ENCODE measurements at places on chromosomes 5 and 9.

- no peak for DNase-seq
Observed at GRCh38 chr5:173717959-173718358, 101.5 kb upstream of the BOD1 start.

GRCh38 chr5:108101130-108101529 lies 280.8 kb downstream of the FBXL17 start:
- DNase-seq: peak; percentile 27

DNA sequence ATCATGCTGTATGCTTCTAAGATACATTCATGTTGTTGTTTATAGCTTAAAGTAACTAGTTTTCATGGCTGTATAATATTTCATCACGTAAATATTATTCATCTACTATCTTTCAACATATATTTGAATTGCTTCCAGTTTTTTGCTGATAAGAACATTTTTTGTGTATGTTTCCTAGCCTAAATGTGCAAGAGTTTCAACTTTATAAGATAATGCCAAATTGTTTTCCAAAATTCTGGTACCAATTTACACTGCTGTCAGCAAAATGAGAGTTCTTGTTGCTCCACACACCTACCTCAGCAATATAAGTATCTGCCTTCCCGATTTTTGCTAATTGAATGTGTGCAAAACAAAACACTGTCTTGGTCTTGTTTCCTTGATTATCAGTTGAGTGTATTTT lies 178.3 kb downstream of the CRB2 start:
- no peak for DNase-seq

DNA sequence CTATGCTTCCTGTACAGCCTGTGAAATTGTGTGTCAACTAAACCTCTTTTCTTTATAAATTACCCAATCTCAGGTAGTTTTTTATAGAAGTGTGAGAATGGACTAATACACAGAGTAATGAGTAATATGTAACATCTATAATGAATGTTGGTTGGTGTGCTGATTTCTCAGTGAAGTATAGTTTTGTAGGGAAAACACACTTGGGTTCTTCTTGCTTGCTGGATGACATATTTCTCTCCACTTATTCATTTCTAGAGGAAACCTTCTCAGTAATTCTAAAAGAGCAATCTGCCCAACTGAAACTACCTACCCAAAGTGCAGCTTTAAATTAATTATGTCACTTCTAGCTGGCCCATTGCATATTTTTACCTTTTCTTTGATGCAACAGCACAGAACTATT lies 81.1 kb upstream of the RORB start:
- DNase-seq: no peak

- no peak for DNase-seq
Observed at GRCh38 chr5:6676702-6677101, 36.5 kb upstream of the TENT4A start.

DNA sequence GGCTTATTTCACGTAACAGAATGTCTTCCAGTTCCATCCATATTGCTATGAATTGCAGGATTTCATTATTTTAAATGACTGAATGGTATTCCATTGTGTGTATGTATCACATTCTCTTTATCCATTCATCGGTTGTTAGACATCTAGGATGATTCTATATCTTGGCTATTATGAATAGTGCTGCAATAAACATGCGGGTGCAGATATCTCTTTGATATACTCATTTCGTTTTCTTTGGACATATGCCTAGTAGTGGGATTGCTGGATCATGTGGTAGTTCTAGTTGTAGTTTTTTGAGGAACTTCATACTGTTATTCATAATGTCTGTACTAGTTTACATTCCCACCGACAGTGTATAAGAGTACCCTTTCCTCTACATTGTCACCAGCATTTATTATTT lies 460.5 kb downstream of the MAN2A1 start:
- no peak for DNase-seq

- DNase-seq: no peak
Observed at GRCh38 chr5:148666353-148666752, 12.0 kb upstream of the HTR4 start.

- no peak for DNase-seq
Observed at GRCh38 chr9:106321394-106322180, 541.4 kb upstream of the ZNF462 start.

DNA sequence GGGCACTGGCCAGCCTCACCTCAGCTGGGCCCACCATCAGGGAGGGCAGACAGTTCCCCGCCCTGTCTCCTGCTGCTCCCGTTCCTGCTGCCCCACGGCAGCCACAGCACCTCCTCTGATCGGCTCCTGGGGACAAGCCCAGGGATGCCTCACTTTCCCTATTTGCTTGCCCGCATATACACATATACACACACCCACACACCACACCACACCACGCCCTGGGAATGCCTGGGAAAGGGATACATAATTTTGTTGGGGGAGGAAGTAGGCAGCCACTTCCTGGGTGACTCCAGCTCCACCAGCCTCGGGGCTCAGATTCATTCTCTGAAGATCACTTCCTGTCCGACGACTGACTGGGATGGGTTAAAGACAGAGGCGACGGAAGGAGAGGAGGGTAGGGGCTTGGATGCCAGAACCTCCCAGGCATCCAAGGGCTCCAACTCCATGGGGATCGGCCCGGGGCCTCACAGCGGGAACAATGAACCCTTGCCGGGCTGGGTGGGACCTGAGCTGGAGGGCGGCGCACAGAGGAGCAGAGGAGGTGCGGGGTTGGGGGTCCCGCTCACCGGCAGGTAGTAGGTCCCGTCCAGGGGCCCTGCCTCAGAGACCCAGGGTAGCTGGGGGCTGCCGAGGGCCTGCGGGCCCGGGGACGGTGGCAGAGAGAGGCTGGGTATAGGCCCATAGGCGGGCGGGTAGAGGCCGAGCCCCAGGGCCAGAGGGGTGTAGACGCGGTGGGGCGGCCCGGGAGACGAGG lies 2.0 kb upstream of the MZB1 start:
- DNase-seq: no peak

GRCh38 chr9:77449240-77450084 lies 198.7 kb downstream of the GNA14 start:
- DNase-seq: peak; percentile 19

DNA sequence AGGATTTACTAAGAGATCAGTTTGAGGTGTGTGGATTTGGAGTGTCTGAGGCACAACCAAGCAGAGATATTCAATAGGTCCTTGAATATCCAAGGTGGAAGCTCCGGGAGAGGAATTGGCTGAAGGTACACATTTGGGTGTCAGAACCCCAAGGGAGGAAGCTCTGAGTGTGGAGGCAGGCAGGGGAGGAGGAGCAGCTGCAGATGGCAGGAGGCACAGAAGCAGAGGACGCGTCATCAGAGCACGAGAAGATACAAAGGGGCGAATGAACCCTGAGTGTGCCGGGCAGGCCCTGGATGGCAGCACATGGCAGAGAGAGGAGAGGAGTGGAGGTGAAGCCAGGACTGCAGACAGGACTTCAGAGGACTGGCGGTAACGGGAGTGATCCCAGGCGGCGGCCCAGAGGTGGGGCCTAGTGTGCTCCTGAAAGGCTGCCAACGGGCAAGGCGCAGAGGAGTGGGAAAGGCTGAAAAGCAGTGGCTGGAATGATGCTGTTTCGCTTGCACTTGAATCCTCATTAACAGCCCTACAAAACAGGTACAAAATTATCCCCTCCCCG lies 179.8 kb downstream of the FANCC start:
- DNase-seq: peak; percentile 58

DNA sequence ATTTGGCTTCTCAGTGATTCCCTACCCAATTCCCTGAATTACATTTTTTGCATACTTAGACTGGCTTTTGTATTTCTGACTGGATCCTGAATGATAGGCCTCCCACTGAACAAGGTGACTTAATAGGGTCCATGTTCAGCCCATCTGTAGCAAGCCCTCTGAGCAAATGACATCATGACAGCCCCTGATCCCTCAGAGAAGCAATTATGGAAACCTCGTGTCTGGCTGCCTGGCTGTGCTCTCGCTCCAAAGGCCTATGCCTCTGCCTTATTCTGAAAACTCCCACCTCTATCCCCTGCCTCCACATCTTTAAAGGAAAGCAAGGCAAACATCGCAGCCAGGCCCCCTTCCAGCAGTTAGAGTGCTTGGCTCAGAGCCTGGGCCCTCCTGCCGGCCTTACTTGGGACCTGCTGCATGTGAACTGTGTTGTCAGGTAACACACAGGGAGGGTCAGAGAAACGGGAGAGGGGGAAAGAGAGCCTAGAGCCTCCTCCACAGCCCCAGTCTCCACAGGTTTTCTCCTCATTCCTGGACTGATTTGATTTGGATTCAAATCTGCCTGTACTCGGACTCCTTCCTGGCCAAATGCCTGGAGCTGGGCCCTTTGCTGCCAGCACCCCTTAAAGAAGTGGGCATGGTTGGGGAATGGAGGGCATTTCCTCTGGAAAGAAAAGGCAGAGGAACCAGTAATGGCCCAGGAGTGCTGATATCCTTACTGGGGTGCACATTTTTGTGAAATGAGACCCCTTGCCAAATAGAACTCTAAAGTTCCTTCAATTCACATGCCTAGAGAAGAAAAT lies 3.8 kb downstream of the DCANP1 start:
- DNase-seq: no peak

GRCh38 chr5:154317916-154318315 lies 127.4 kb downstream of the GALNT10 start:
- no peak for DNase-seq

GRCh38 chr9:8365029-8365428 lies 565.5 kb upstream of the DMAC1 start:
- DNase-seq: no peak

DNA sequence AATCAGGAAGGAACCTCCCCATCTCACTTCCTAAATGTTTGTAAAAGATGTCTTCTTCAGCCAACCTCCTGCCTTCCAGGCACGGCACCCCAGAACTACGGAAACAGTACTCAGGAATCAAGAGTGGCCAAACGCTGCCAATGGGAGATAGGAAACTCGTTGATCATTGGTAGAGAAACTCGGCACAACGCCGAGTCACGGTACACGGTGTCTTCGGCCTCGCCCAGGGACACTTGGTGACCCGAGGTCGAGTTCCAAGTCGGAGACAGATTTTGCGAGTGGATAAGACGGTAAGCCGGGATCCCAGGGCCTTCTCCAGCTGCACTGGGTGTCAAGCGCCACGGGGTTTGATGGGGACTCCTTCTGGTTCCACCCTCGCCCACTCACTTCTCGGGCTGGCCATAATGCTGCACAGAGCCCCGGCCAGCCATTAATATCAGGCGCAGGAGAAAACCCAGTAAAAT lies 343 bp downstream of the KIAA0825 start:
- peak; percentile 77 for DNase-seq

GRCh38 chr5:65623482-65623881 lies 651 bp downstream of the TRIM23 start:
- DNase-seq: no peak

DNA sequence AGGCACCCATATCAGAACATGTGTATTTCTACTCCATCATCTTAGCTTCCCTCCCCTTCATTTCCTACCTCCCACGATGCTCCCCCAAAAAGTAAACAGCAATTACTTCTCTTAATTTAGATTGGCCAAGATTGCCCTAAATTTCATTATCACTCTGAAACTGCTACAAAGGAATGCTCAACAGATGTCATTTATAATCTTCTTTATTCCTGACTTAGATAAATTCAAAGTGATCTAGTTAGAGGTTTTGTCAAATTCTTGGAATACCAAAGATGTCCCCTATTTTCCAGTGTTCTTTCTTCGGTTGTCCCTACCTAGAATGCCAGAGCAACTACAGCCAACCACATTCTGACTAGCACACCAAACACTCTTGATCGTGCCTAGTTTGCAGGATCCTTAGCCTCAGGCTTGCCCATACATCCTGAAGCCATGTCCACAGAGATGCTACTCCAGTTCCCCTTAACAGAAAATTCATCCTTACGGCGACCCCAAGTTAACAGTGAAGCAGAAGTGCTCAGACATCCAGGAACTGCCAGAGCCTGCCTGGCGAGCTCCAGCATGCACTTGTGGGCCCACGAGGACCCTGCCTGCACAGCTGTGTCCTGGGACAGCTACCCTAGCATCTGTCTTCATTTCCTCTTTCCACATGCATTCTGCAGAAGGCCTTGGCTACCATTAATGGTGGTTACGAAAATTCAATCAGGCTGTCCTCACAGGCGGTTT lies 31.6 kb downstream of the DAP start:
- no peak for DNase-seq

DNA sequence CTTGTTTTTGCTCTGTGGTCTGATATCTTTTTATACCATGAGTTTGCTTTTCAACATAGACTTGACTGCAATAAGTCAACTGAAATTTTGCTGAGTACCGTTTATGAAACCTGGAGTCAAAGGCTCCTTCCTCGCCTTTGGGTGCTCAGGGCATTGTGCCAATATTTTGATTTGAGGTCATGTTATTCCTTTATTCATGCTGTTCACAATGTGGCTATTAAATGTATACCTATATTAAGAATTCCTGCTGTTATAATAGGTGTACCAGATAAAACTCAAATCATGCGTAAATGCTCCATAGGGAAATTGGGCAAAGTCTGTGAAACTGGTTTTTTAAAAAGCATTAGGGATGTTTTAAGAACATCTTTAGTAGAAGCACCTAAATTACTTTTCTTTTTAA lies 334.0 kb upstream of the NUDT12 start:
- no peak for DNase-seq

Data from DMS79 treated with DMSO at 0.1 percent for 48 hours (cell line).